PC-3 (cell line): ENCODE measurements at places on chromosomes 7 and 10. TPM values are rescaled to one million over a fixed set of nuclear protein-coding genes. Genes with fewer than 3 reads are reported as not detected.
A peak's percentile ranks its signal among the peaks of the same experiment; 100 is the strongest.

The ZNF804B gene
- total RNA-seq: not detected in 2 replicates

The PSD gene
- 0.22 and 0.23 TPM in 2 replicates for total RNA-seq

The ITPRIP gene
- 7.0 and 10.3 TPM in 2 replicates for total RNA-seq

The CLDN3 gene
- total RNA-seq: 51.6 and 70.7 TPM in 2 replicates

The CLCN1 gene
- total RNA-seq: 0.55 and 0.69 TPM in 2 replicates

The SLF2 gene
- total RNA-seq: 18.5 and 19.5 TPM in 2 replicates

- H3K4me3 ChIP-seq: no peak overlapping the region
- DNase-seq: no peak
- no peaks in the 10 kb centered on the region for H3K36me3 ChIP-seq
- H3K27me3 ChIP-seq: peaks cover 10% of the 10 kb centered on the region; the same call in 1 of the 2 replicates
- peaks cover 7% of the 10 kb centered on the region for H3K4me1 ChIP-seq
- no peak overlapping the region for H3K27ac ChIP-seq
These were observed 16.0 kb downstream of the TMEM273 start for GRCh38 chr10:49172061-49172776.

DNA sequence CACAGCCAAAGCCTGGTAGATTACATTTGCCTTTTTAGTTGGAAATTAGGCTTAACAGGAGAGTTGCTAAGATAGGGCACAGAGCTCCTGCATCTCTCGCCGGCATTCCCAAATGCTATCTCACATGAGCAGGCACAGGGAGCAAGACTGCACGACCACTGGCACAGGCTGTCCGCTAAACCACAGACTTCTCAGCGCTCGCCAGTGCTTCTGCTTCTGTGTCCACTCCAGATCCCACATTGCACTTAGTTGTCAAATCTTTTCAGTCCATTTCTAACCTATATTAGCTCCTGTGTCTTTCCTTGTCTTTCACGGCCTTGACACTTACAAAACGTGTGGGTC lies 138.9 kb downstream of the EGFR start:
- H3K4me3 ChIP-seq: no peak overlapping the region
- H3K36me3 ChIP-seq: peaks cover 60% of the 10 kb centered on the region
- peaks cover 40% of the 10 kb centered on the region for H3K4me1 ChIP-seq
- H3K27me3 ChIP-seq: no peaks in the 10 kb centered on the region
- peak overlapping the region; percentile 86; the same call in 1 of the 2 replicates for H3K27ac ChIP-seq

DNA sequence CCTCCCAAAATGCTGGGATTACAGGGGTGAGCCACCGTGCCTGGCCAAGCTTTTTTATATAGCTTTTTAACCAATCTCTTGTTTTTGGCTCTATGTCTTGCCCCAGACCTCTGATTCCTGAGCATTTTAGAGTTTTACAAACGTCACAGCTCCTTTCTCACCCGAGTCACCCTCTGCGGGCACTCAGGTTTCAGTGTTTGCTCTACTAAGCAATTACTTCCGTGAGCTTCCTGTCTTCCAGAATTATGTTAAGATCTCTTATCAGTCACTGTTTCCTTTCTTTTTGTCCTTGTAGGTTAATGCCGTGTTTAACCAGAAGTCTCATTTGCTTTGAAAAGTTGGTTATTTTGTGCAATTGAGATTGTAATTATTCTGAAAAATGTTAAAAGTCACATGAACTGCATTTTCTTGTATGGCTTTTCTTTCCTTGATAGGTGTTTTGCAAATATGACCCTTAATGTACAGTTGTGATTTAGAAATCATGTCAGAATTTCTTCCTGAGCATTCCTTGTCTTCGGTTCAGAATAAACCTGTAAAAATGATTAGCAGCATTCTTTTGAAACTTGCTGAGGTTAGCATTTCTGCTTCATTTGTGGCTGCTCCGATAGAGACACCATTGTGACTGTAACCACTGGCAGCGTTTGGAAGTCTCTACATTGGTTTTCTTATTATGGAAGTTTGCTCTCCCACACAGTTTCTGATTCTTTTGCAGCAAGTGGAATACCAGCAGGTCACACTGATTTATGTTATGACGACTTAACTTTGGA lies 4.5 kb upstream of the HKDC1 start:
- DNase-seq: no peak
- H3K27ac ChIP-seq: no peak overlapping the region
- no peaks in the 10 kb centered on the region for H3K36me3 ChIP-seq
- peaks cover 12% of the 10 kb centered on the region; the same call in 1 of the 2 replicates for H3K4me1 ChIP-seq
- no peaks in the 10 kb centered on the region for H3K27me3 ChIP-seq

GRCh38 chr7:131034166-131034881 lies 293.4 kb upstream of the MKLN1 start:
- H3K36me3 ChIP-seq: no peaks in the 10 kb centered on the region
- no peaks in the 10 kb centered on the region for H3K27me3 ChIP-seq
- DNase-seq: no peak
- peaks cover 4% of the 10 kb centered on the region for H3K4me1 ChIP-seq
- H3K4me3 ChIP-seq: no peak overlapping the region
- no peak overlapping the region for H3K27ac ChIP-seq

GRCh38 chr10:17290226-17290625 lies 62.2 kb downstream of the VIM start:
- no peaks in the 10 kb centered on the region for H3K27me3 ChIP-seq
- no peak overlapping the region for H3K4me3 ChIP-seq
- H3K27ac ChIP-seq: no peak overlapping the region
- DNase-seq: peak; percentile 63
- H3K4me1 ChIP-seq: no peaks in the 10 kb centered on the region

DNA sequence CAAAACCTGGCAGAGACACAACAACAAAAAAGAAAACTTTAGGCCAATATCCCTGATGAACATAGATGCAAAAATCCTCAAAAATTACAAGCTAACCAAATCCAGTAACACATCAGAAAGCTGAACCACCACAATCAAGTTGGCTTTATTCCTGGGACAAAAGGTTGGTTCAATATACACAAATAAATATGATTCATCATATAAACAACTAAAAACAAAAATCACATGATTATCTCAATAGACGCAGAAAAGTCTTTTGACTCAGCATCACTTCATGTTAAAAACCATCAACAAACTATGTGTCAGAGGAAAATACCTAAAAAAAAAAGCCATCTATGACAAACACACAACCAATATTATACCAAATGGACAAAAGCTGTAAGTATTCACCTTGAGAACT lies 283.5 kb downstream of the THSD7A start:
- no peaks in the 10 kb centered on the region for H3K36me3 ChIP-seq
- no peak overlapping the region for H3K4me3 ChIP-seq
- H3K27me3 ChIP-seq: no peaks in the 10 kb centered on the region
- DNase-seq: peak; percentile 25
- no peaks in the 10 kb centered on the region for H3K4me1 ChIP-seq
- no peak overlapping the region for H3K27ac ChIP-seq

DNA sequence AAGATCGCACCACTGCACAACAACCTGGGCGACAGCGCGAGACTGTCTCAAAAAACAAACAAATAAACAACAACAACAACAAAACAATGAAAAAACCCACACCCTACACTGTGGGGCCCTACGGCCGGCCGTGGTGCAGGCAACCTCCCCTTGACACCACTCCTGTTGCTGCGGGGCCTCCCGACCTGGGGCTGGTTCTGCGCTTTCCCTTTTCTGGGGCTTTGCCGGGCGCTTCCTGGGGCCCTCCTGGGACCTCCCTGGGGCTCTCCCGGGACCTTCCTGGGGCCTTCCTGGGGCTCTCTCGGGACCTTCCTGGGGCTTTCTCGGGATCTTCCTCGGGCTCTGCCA lies 46.6 kb downstream of the INSIG1 start:
- H3K4me1 ChIP-seq: no peaks in the 10 kb centered on the region; the same call in 1 of the 2 replicates
- no peak overlapping the region for H3K27ac ChIP-seq
- DNase-seq: no peak

DNA sequence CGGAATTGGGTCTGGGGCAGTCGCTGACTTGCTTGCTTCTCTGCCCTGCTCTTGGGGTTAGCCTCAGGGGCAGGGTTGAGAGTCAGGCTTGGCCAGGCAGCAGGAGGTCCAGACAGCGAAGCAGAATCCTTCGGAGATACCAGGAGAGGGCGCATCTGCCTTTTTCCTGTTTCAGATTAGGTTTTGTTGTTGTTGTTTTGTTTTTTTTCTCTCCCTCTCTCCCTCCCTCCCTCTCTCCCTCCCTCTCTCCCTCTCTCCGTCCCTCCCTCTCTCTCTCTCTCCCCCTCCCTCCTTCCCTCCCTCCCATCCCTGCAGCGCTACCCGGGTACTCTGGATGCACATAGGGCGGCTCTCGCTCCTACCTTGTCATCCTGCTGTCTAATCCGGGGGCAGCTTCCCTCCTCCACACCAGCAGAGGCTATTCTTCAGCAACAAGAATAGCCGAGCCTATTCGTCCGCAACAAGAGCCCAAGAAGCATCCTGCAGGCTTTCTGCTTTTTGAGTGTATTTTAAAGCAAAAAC lies 758 bp upstream of the OPTN start:
- H3K27me3 ChIP-seq: no peaks in the 10 kb centered on the region
- no peaks in the 10 kb centered on the region for H3K4me1 ChIP-seq
- peak; percentile 35 for DNase-seq
- H3K36me3 ChIP-seq: no peaks in the 10 kb centered on the region
- peak overlapping the region; percentile 44; the same call in 1 of the 2 replicates for H3K27ac ChIP-seq
- peak overlapping the region; percentile 71 for H3K4me3 ChIP-seq

DNA sequence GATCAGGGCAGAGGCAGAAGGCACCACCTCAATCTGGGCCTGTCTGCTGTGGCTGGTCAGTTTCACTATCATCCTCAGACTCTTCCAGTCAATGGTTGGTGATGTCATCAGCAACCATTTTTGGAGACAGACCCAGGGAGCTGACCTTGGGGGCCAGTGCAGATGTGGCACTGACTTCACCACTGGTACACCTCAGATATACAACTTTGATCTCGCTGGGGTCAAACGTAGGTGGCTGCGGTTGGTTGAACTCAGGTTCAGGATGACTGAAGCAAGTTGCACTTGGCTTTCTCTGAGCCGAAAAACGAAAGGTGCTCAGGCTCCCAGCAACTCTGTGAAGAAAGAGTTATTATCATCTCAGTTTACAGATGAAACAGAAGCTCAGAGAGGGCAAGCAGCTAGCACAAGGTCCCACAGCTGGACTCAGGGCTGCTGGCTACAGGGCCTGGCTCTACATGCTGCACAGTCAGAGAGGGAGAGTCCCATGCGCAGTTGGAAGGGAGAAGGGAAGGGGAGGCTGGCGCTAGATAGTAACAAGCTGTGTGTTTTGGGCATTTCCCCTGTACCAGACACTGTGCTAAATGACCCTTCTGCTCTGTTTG lies 27.2 kb downstream of the ANKRD16 start:
- no peaks in the 10 kb centered on the region for H3K27me3 ChIP-seq
- no peak for DNase-seq
- H3K4me3 ChIP-seq: no peak overlapping the region
- H3K36me3 ChIP-seq: no peaks in the 10 kb centered on the region
- peak overlapping the region; percentile 87 for H3K27ac ChIP-seq
- peaks cover 5% of the 10 kb centered on the region for H3K4me1 ChIP-seq

GRCh38 chr7:96021568-96021967 lies 249.2 kb downstream of the DYNC1I1 start:
- DNase-seq: peak; percentile 34
- H3K4me1 ChIP-seq: no peaks in the 10 kb centered on the region; the same call in 1 of the 2 replicates
- H3K27ac ChIP-seq: no peak overlapping the region
- H3K27me3 ChIP-seq: no peaks in the 10 kb centered on the region
- no peaks in the 10 kb centered on the region for H3K36me3 ChIP-seq

DNA sequence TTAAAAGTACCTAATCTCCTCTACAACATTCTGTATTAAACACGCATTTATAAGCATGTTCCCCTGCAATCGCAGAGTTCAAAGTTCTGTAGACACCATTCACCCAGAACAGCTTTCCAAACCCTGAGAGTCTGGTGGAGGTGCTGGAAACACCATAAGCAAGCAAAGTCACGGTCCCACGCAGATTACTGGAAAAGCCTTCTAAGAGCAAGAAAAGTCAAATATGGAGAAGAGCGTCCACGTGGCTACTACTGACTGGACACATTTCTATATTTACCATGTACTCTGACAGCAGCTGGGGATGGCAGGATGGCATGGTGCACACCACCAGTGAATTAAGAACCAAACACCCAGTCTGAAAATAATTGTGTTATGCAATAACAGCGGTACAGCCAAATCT lies 97.7 kb downstream of the PARD3 start:
- no peak overlapping the region for H3K4me3 ChIP-seq
- no peaks in the 10 kb centered on the region for H3K36me3 ChIP-seq
- H3K4me1 ChIP-seq: peaks cover 55% of the 10 kb centered on the region
- no peak overlapping the region for H3K27ac ChIP-seq
- no peaks in the 10 kb centered on the region for H3K27me3 ChIP-seq

DNA sequence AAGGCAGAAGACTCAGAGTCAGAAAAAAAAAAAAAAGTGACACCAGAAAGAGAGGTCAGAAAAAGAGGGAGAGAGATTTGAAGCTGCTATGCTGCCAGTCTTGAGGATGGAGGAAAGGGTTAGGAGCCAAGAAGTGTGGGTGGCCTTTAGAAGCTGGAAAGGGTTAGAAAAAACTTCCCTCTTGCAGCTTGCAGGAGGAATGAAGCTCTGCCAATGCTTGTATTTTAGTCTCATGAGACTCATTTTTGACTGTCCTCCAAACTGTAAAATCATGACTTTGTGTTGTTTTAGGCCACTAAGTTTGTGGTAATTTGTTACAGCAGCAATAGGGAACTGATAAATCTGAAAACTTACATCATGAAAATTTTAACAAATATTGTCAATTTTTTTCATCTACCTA lies 127.7 kb upstream of the NOBOX start:
- H3K27me3 ChIP-seq: 0 out of 2 replicates have a peak, but pooled peaks cover 13% of the 10 kb centered on the region
- DNase-seq: no peak
- H3K36me3 ChIP-seq: no peaks in the 10 kb centered on the region
- H3K27ac ChIP-seq: no peak overlapping the region

GRCh38 chr10:129773359-129773990 lies 190.6 kb downstream of the EBF3 start:
- H3K27ac ChIP-seq: no peak overlapping the region
- H3K27me3 ChIP-seq: no peaks in the 10 kb centered on the region
- no peaks in the 10 kb centered on the region for H3K36me3 ChIP-seq
- H3K4me1 ChIP-seq: no peaks in the 10 kb centered on the region

GRCh38 chr10:70722820-70723424 lies 50.6 kb downstream of the ADAMTS14 start:
- no peak overlapping the region for H3K27ac ChIP-seq
- DNase-seq: peak; percentile 79
- peaks cover 13% of the 10 kb centered on the region for H3K4me1 ChIP-seq
- H3K4me3 ChIP-seq: no peak overlapping the region

GRCh38 chr10:74541375-74541774 lies 285.0 kb upstream of the KAT6B start:
- DNase-seq: peak; percentile 51
- H3K27ac ChIP-seq: no peak overlapping the region
- no peaks in the 10 kb centered on the region for H3K27me3 ChIP-seq
- H3K4me3 ChIP-seq: no peak overlapping the region

- peak; percentile 12 for DNase-seq
- H3K4me1 ChIP-seq: peaks cover 15% of the 10 kb centered on the region
- no peaks in the 10 kb centered on the region for H3K27me3 ChIP-seq
- H3K27ac ChIP-seq: no peak overlapping the region
These were observed 269.6 kb upstream of the NEBL start for GRCh38 chr10:21166557-21167287.

DNA sequence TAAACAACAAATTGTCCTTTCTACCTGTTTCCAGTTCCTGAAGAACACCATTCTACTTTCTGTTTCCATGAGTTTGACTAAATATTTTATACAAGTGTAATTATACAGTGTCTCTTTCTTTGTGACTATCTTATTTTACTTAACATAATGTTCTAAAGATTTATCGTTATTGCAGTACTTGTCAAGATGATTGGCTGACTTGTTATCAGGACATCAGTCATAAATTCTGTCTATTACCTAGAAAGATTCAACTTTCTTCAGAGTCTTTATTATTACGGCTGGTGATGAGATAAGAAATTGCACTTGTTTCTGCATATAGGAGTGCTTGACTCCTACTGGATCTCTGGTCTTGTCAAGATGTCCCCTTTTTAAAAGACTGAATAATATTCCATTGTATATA lies 93.9 kb upstream of the ZNF92 start:
- DNase-seq: no peak
- no peak overlapping the region for H3K4me3 ChIP-seq
- H3K36me3 ChIP-seq: no peaks in the 10 kb centered on the region
- H3K27ac ChIP-seq: no peak overlapping the region
